Left ventricle myocardium inferior (tissue), 1 donor: ENCODE measurements at places on chromosomes 1 and 21. TPM values are rescaled to one million over a fixed set of nuclear protein-coding genes. Genes with fewer than 3 reads are reported as not detected.
A peak's percentile ranks its signal among the peaks of the same experiment; 100 is the strongest.

- DNase-seq = no peak
These were observed 40.8 kb upstream of the NEXN start for GRCh38 chr1:77847621-77848080.

DNA sequence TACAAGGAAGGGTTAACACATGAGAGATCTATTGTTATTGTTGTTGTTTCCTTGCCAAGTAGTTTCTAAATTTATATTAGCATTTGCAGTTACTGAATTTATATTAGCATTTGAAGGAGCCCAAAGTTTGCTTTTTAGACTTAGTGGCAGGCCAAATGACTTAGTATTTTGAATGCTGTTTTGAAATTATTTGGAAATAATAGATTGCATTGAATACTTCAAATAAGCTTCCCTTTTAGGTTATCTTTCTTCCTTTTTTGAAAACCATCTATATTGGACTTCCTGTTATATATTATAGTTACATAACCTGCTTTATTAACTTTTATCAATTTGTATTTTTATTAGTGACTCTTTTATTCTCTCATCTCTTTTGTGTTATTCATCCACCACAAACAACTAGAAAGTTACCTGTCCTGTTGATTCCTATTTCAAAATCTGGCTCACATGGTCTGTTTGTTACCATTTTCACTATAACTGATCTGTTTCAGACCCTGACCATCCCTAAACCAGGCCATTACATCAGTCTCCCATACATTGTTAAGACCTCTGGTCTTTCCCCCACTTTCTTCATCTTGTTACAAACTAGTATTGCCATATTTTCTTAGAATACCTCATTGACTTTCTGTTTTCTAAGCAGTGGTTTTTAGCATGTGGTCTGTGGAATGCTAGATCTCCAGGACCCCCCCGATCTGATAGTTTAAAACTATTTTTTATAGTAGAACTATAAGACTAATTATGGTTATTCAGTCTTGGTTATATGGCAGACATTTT is 185.2 kb downstream of the RASAL2 start:
- DNase-seq = no peak

DNA sequence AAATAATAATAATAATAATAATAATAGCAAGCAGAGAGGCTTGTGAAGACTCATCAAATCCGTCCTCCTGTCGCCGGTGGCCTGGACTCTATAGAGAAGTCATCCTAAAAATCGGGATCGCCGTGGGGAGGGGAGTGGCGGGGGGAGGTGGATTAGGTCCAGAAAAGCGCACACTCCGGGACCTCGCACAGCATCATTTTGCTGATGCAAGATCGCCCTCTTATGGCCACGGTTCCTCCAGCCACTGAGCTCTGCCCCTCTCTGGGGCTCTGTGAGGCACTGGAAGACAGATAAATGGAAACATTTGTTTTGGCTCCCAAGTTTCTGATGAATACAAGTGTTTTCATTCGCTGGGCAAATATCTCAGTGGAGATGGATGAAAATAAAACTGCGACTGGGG is 612.0 kb downstream of the MATN1 start:
- DNase-seq = peak; percentile 27

DNA sequence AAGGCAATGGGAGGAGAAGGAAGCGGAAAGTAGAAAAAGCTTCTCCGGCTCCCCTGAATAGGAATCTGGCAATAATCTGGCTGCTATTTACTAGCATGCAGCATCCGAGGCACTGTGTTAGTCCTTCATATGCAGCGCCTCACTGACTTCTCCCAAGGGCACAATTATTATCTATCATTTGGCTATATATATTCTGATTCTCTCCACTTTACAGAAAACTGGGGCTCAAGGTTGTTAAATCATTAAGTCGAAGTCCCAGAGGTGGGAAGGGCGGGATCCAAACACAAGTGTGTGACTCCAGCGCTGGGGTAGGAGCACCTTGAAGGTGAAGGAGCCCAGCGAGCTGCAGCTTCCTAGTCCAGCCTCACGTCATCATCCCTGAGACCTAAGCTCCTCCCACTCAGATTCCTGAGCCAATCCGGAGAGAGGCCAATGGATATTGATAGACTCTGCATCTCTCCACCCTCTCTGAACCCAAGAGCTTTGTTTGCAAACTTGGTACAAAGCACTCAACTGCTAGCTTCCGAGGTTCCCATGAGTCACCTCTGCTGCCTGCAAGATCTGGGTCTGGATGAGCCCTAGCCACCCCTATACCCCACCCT is 16.6 kb upstream of the EYA3 start:
- DNase-seq = no peak

DNA sequence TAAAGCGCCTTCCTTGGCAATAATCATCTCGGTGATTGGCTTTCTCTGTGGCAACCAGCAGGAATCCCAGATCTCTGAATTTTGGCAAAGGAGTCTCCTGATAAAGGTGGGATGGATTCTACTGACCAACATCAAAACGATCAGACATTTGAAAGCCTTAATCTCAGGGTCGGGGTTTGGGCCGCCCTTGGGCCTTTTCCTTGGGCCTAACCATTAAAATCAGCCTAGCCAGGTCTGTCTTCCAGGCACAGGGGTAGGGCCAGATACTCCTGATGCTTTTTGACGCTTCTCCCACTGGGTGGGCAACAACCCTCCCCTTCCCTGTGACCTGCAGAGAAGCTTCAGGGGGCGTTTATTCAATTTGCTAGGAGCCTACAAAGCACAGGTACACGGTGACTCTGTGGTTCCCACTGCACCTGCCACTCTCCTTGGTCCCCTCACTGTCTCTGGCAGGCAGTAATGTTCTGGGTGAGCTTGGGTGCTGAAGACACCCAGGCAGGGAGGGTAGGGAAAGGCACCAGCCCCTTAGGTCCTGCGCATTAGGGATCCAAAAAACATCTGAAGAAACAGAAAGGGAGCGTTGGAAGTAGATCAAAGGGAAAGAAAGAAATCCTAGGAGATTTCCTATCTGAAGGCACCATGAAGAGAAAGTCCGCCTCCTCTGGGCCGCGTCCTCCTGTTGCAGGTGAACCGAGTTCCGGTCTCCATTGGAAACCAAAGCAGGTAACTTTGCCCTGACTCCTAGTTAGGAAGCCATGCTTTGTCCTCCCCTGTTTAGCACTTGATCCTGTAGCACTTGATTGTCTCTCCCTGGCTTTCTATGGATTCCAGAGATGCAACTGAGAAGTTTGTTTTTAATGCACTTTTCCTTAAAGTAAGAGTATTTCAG is 12.3 kb downstream of the RNU1-2 start:
- no peak for DNase-seq

GRCh38 chr1:190126728-190127127 is 350.9 kb downstream of the BRINP3 start:
- no peak for DNase-seq

- DNase-seq = no peak
These were observed 280.1 kb upstream of the ESRRG start for GRCh38 chr1:217003355-217003754.

GRCh38 chr21:31880816-31881215 is 8.0 kb downstream of the HUNK start:
- no peak for DNase-seq

- DNase-seq = no peak
These were observed 169.9 kb downstream of the BRINP2 start for GRCh38 chr1:177340601-177341067.

GRCh38 chr1:180501865-180502360 is 464 bp downstream of the ACBD6 start:
- no peak for DNase-seq

- no peak for DNase-seq
These were observed 29.8 kb upstream of the CACYBP start for GRCh38 chr1:174969977-174970376.

DNA sequence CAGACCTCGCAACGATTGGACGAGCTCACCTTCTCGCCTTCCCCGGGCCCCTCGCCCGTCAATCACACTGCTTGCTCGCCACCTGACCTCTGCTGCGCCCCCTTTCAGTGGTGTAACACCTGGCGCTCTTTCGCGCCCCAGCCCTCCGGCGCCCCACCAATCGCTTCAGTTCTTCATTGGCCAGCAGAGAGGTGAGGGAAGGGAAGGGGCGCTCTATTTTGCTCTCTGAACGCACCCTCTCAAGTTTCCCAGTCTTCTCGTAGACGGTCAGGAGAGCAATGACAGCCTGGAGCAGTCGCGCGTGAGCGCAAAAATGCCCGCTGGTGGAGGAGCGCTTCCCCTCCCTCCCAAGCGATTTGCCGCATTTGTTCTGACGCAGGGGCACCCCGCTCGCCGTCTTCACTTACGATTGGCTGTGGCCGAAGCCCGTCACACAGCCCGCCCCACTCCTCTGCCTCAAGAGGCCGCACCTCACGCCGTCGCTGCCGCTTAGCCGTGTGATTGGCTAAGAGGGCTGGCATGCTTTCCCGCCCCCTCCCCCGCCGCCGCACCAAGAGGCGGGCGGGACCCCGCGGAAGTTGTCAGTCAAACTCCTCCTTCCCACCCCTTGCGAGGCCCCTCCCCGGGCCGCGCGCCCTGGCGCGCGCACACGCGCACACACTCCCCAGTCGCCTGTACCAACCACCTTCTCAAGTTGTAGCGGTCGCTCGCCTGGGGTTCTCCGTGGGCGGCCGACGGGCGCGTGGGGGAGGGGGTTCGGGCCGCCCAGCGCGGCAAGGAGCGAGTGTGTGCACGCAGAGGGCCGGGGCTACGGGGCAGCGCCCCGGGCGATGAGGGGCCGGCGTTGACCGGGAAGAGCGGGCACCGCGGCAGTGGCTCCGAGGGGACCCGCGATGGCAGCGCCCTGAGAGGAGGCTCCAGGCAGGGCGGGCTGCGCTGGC is at the start of gene PPP2R5A:
Gene PPP2R5A (plus strand): TSS at position 667 of the 941 bp plus-strand sequence. CDS start 701 bp downstream, outside the sequence.
- DNase-seq = peak; percentile 99

DNA sequence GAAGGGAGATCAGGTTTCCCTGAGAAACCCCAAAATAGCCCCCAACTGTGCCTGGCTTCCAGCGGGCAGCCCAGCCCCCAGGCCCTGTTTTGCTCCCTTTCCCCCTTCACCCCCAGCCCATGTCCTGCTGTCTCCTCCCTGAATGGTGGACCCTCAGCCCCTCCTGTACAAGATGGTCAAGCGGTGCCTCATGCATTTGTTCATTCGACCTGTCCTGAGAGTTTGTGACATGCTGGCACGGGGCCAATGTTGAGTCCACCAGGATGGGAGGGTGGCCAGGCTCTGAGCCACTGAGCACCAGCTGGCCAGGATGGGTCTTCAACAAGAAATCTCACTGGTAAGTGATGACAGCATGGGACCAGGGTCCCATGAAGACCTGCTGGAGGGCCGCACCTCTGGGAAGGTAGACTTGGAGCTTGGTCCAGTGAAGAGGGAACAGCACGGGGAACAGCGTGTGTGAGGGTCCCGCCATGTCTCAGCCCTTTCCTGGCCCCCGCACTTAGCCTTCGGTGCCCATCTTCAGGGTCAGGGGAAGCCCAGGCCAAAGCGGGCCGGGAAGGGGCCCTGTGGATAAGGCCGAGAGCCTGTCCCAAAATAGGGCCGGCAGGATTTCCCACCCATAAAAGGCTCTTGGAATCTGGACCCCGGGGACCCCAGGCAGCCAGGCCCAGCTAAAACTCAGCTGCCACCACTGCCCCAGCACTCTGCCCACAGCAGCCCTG is at the start of gene CALML6:
Gene CALML6 (plus strand): TSS at position 290 of the 722 bp plus-strand sequence. CDS start 21 bp downstream, at position 311.
- no peak for DNase-seq

GRCh38 chr1:58251430-58252073 is 295.0 kb downstream of the OMA1 start:
- DNase-seq = no peak

- no peak for DNase-seq
These were observed 2.0 kb downstream of the AGRN start for GRCh38 chr1:1021920-1022259.

DNA sequence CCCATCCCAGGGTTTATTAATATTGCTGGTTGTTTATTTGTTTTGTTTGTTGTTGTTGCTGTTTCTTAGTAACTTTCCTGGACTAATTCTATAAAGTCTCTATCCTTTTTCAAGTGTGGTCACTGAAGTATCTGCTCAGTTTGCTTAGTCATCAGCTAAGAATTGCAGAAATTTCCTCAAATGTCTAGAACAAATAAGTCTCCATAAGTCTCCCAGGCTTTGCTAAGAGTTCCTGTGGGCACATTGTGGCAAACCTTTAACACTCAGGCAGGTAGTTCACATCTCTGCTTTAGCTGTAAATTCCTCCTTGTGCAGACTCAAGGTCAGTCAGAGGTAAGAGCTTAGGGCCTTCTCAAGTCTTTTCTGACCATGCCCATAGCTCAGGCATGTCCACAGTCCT is 38.9 kb upstream of the C1orf185 start:
- no peak for DNase-seq

GRCh38 chr1:191460234-191460633 is 698.0 kb upstream of the RGS18 start:
- no peak for DNase-seq

SPRR2F gene
- not detected for total RNA-seq

BTBD19 gene
- total RNA-seq = 3.5 TPM

SPATA46 gene
- not detected for total RNA-seq

EFCAB14 gene
- total RNA-seq = 59.0 TPM

HES3 gene
- not detected for total RNA-seq

KCNK2 gene
- 0.08 TPM for total RNA-seq

RUNX3 gene
- total RNA-seq = 0.52 TPM

TSACC gene
- total RNA-seq = 0.58 TPM

SLC25A34 gene
- total RNA-seq = 34.0 TPM

SMCP gene
- total RNA-seq = not detected

NMNAT2 gene
- 3.4 TPM for total RNA-seq
